ENCODE measurements at places on chromosomes 7 and 10.
A peak's percentile ranks its signal among the peaks of the same experiment; 100 is the strongest.

- H3K27ac ChIP-seq, result no peak overlapping the region
- no peaks in the 10 kb centered on the region for H3K36me3 ChIP-seq
- H3K4me1 ChIP-seq, result no peaks in the 10 kb centered on the region
- DNase-seq, result no peak
- H3K4me3 ChIP-seq, result no peak overlapping the region
These were observed 440.4 kb downstream of the KIF20B start for GRCh38 chr10:90141791-90142190.

DNA sequence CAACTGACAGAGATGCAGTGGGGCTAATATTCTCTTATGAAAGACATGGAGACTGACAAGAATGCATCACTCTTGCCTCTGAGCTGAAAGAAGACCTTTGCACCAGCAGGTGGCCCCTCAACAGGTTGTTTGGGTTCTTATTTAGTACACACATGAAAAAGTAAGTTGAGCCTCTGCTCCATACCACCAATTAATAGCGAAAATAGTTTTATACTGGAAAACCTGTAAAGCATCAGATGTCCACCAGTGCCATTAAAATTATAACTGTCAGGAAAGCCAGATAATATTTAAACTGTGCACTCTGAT, 26.3 kb upstream of the FAM13C start:
- no peaks in the 10 kb centered on the region for H3K27me3 ChIP-seq
- DNase-seq, result no peak
- H3K4me1 ChIP-seq, result no peaks in the 10 kb centered on the region
- H3K4me3 ChIP-seq, result no peak overlapping the region

DNA sequence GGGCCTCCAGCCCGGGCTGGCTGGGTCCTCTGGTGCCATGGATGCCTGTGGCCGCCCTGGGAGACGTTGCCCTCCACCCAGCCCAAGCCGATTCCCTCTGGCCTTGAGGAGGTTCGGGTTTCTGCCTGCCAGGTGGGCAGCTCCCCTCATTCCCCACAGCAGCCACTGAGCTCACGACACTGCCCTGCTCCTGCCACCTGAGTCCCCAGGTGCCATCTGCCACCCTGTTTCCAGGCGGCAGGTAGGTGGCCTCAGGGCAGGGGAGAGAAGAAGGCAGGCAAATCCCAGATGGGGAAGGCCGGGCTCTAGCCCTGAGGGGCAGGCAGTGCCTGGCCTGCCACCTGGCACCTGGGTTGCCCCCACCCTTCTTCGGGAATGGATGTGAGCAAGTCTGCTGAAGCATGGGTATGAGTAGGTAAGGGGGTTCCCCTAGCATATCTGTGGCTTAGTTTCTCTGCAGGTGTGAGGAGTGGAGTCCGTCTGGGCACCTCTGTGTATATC, 92.2 kb upstream of the PPIF start:
- no peak overlapping the region for H3K27ac ChIP-seq
- H3K4me1 ChIP-seq, result peaks cover 34% of the 10 kb centered on the region
- H3K36me3 ChIP-seq, result peaks cover 13% of the 10 kb centered on the region

DNA sequence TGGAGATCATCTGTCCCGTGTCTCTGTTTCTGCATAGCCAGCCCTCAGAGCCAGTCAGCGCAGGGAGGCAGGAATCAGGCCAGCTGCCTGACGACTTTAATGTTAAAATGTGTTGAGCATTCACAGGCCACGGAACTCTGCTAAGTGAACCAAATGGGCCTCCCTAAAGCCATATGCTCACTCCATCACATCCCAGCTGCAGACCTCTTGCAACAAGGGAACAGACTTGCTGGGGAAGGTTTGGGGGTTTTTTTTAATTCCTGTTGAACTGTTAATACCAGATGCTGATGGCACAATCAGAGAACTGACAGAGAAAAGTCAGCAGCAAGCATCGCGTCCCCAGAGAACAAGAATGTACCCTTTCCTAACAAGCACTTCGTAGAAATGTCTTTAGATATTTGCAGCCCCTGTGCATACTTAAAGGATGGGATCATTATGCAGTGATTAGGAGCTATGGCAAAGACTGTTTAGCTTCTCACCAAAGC, 900.4 kb upstream of the AUTS2 start:
- H3K4me3 ChIP-seq, result no peak overlapping the region
- no peak overlapping the region for H3K27ac ChIP-seq
- DNase-seq, result no peak

GRCh38 chr7:31077484-31078362, 25.6 kb downstream of the ADCYAP1R1 start:
- no peaks in the 10 kb centered on the region for H3K4me1 ChIP-seq
- H3K27ac ChIP-seq, result no peak overlapping the region
- DNase-seq, result no peak
- no peaks in the 10 kb centered on the region for H3K36me3 ChIP-seq
- peaks cover 6% of the 10 kb centered on the region for H3K27me3 ChIP-seq

- no peaks in the 10 kb centered on the region for H3K36me3 ChIP-seq
- H3K27ac ChIP-seq, result no peak overlapping the region
- H3K4me1 ChIP-seq, result no peaks in the 10 kb centered on the region
- H3K27me3 ChIP-seq, result peaks cover 2% of the 10 kb centered on the region
- no peak for DNase-seq
These were observed 55.3 kb downstream of the TEX36 start for GRCh38 chr10:125627646-125628045.

- H3K4me3 ChIP-seq, result no peak overlapping the region
These were observed 50.4 kb upstream of the CACUL1 start for GRCh38 chr10:118805146-118805545.

GRCh38 chr7:155198901-155199845, 98.5 kb upstream of the INSIG1 start:
- peaks cover 10% of the 10 kb centered on the region for H3K36me3 ChIP-seq
- H3K4me3 ChIP-seq, result peak overlapping the region; percentile 46
- H3K27me3 ChIP-seq, result peaks cover 2% of the 10 kb centered on the region
- DNase-seq, result peak; percentile 48

DNA sequence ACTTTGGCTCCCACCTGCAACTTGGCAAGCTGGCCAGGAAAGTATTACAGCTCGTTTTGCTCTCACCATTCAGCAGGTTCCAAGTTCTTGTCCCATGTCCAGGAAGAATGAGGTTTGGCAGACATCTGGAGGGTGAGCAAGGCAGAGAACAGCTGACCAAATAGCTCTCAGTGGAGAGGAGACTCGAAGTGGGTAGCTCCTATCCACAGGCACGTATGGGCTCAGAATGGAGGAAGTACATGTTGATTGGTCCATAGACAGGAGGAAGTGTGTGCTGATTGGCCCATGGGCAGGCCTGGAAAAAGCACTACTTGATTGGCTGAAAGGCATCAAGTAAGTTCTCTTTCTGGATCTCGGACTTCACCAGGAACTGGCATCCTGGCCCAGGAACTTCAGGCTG, 3.0 kb upstream of the NCAPG2 start:
- H3K27me3 ChIP-seq, result peaks cover 2% of the 10 kb centered on the region
- H3K27ac ChIP-seq, result no peak overlapping the region
- H3K4me3 ChIP-seq, result no peak overlapping the region
- DNase-seq, result no peak
- peaks cover 33% of the 10 kb centered on the region for H3K4me1 ChIP-seq
- peaks cover 8% of the 10 kb centered on the region for H3K36me3 ChIP-seq
